Stimulated activated naive CD4-positive, alpha-beta T cell treated with Interleukin-2 at 50 U/mL for 16 hours (primary cell): ENCODE measurements at places on chromosomes 11 and 22.

DNA sequence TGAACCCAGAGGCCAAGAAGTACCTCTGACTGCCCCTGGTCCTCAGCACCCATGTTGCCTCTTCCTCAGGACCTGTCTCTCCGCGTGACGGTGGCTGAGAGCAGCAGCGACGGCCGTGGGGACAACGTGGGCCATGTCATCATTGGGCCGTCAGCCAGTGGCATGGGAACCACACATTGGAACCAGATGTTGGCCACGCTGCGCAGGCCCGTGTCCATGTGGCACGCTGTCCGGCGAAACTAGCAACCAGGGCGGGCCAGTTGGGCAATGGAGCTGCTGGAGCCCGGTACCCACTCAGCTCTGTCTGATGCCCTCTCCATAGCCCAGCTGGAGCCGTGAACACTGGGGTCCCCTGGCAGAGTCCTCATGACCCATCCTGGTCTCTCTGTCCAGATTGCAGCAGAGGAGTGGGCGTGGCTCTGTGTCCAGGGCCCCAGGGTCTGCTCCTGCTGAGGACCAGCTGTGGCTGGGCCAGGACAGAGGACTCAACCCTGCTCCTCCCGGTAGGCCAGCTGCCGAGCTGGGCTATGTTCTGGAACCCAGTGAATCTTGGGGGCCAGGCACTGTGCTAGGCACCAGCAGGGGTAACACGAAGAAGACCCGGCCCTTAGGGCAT, 8.0 kb upstream of the RHOD start:
- DNase-seq, result no peak

GRCh38 chr22:48440176-48440575, 1387.5 kb downstream of the BRD1 start:
- no peak for DNase-seq

GRCh38 chr11:68792400-68792966, 41.2 kb upstream of the TESMIN start:
- DNase-seq, result no peak

DNA sequence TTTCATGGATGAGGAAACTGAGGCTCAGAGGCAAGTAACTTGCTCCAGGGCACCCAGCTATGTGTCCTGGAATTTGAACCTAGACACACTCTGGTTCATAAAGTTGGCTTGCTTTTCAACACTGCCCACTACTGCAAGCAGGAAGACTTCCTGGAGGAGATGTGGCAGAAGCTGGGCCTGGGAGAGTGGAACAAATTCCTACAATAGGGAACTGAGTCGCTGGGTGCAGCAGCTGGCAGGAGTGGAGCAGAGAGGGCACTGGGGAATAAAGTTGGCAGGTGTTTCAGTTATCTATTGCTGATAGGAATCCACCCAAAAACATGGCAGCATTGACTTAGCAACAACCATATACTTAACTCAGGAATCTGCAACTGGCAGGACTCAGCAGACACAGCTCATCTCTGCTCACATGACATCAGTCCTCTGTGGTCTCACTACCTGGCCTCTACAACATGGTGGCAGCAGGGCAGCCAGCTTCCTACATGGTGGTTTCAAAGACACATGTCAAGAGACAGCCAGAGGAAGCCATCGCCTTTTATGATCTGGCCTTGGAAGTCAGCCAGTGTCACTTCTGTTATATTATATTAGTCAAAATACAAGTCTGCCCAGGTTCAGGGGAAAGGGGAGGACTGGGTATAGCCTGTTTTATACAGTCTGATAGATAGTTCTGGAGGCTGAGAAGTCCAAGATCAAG, 10.6 kb upstream of the CARD10 start:
- DNase-seq, result no peak

DNA sequence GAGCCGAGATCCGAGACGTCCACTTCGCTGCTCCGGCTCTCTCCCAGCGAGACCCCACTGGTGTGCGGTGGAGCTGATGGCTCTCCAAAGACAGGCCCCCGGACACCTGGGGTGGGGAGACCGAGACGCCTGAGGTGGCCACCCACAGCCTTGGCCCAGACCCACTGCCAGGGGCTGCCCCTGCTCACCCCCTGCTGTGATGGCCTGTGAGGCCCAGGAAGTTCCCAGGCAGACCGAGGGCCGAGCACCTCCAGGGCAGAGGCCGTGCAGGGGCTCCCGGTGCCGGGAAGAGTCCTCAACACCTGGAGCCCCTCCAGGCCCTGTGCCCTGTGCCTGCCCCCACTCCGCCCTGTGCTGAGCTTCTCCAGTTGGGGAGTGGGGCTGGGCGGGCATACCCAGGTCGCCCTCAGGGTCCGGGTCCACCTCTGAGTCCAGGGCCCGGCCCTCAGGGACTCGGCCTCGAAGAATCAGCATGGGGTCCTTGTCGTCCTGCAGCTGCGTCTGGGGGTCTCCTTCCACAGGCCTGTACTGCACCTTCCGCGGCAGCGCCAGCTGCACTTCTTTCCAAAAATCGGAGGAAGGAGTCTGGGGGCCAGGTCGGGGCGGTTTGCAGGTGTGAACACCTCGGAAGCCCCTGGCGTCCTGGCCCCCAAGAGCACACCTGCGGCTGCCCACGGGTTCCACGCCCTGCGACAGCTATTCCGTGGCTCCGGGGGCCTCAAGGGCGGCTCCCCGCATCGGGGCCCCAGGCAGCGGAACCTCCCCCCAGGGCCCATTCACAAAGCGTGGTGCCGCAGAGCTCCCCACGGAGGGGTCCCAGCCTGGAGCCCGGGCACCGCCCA, 8.6 kb downstream of the SIGIRR start:
- no peak for DNase-seq

GRCh38 chr11:77027275-77027674, 6.9 kb upstream of the B3GNT6 start:
- no peak for DNase-seq

GRCh38 chr11:108914981-108915380, 250.1 kb downstream of the DDX10 start:
- DNase-seq, result no peak

DNA sequence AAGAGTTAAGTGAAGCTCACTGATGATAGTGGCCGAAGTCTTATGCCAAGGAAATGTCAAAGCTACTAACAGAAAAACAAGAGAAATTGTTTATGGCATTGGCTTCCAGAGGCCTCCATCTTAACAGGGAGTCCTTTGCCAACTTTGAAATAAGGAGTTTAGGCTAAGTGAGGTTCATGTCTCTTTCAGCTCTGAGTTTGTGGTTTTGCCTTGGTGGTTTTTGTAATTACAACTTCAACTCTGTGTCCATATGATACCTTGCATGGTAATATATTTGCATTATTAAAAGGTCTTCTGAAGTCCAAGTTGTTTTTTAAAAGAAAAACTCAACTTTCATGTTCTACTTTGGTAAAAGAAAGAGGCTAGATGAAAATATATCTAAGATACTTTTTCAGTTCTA, 31.4 kb upstream of the ANO5 start:
- no peak for DNase-seq

GRCh38 chr11:124835918-124836317, 29.3 kb upstream of the ROBO3 start:
- DNase-seq, result no peak

DNA sequence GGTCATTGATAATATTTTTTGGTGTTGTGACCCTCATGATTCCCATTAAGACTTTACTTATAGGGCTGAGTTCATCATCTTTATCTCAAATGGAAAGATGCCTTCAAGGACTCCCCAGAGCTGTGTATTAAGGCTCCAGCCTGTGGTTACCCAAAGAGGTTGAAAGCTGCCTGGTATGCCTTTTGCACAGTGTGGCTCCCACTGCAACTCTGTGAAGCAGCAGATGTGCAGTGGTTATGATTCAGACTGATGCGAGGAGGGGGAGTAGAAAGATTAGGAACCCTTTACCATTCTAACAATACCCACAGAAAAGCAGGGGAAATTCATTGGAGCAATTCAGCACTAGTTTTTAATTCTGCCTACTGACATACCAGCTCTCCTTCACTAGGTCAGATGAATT, 560.0 kb downstream of the INSC start:
- no peak for DNase-seq

DNA sequence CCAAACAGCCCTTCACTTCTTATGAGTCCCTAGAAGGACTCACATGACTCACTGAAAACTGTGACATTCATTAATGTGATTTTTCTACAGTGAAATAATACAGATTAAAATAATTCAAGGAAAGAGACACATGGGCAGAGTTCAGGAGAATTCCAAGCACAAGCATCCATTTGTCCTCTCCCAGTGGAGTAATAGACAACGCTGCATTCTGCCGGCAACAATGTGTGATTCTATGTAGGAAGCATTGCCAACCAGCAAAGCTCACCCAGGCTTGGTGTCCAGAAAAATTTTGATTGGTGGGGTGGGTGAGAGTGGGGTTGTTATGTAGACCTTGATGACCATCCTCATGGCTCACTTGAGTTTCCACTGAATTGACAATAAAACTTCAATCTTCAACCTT, 123.9 kb downstream of the VPREB1 start:
- DNase-seq, result no peak

- DNase-seq, result no peak
Observed at GRCh38 chr11:91664521-91664920, 560.1 kb upstream of the FAT3 start.

GRCh38 chr11:17986711-17987220, 26.1 kb downstream of the SERGEF start:
- no peak for DNase-seq

GRCh38 chr22:41862530-41863266, 29.8 kb downstream of the SREBF2 start:
- DNase-seq, result peak; percentile 69

- no peak for DNase-seq
Observed at GRCh38 chr11:17568944-17569343, 21.9 kb downstream of the OTOG start.

GRCh38 chr11:66728038-66728692, 851 bp downstream of the SPTBN2 start:
- no peak for DNase-seq

DNA sequence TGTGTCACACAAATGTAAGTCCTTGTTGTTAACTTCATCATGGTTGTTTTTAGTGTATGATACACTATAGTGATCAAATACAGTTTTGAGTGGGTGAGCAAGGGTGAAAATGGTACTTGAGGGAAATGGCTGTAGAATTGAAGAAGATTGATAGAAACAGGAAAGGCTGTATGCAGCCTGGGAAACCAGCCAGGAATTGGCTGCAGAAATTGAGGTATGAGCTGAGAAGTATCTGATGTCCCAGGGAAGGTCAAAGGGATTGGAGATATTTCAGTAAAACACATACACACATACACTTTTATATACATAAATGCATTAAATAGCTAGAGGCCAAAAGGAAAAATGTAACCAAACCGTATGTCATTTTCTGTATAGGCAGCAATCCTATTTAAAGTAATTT, 13.1 kb upstream of the YAP1 start:
- DNase-seq, result no peak

DNA sequence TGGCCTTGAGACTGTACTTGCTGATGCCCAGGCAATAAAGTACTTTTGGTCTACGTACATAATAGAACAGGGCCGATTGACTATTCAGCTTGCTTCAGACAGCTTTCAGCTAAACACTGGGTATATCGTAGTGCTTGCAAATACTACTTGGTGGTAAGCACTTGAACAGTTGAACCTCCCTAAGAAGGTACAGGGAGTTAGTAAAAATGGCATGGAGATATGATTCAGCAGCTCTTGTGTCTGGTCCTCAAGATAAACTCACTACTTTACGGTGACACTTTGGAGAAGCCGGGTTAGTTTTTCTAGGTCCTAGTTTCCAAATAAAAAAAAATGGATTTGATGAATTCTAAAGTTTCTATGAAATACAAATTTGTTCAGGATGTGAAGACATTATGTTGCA, 7.3 kb downstream of the CCDC117 start:
- no peak for DNase-seq

GRCh38 chr22:47795477-47796127, 1033.2 kb downstream of the TBC1D22A start:
- no peak for DNase-seq
